Activated CD4-positive, alpha-beta T cell treated with anti-CD3 and anti-CD28 coated beads, Interleukin-2, amount 10 ng/mL, durations not matched to agents 24 days and 14 days (primary cell): ENCODE measurements at places on chromosomes 6 and 20. TPM values are rescaled to one million over a fixed set of nuclear protein-coding genes. Genes with fewer than 3 reads are reported as not detected.

Gene FABP7
- not detected in 2 replicates for total RNA-seq

Gene CSTF1
- 52.2 and 52.5 TPM in 2 replicates for total RNA-seq

Gene ENPP5
- not detected in 2 replicates for total RNA-seq

Gene DNAH8
- total RNA-seq, result 0.02 TPM in 1 of 2 replicates, not detected in the other

Gene CGA
- not detected in 2 replicates for total RNA-seq

Gene NKX2-4
- not detected in 2 replicates for total RNA-seq

Gene GUCA1A
- total RNA-seq, result not detected in 2 replicates

GRCh38 chr20:38844963-38845362 lies 39.5 kb downstream of the PPP1R16B start:
- peaks cover 68% of the 10 kb centered on the region for H3K36me3 ChIP-seq
- H3K4me3 ChIP-seq, result peak overlapping the region; percentile 73
- H3K27ac ChIP-seq, result peak overlapping the region; percentile 95
- H3K27me3 ChIP-seq, result no peaks in the 10 kb centered on the region
- peaks cover 71% of the 10 kb centered on the region for H3K4me1 ChIP-seq

DNA sequence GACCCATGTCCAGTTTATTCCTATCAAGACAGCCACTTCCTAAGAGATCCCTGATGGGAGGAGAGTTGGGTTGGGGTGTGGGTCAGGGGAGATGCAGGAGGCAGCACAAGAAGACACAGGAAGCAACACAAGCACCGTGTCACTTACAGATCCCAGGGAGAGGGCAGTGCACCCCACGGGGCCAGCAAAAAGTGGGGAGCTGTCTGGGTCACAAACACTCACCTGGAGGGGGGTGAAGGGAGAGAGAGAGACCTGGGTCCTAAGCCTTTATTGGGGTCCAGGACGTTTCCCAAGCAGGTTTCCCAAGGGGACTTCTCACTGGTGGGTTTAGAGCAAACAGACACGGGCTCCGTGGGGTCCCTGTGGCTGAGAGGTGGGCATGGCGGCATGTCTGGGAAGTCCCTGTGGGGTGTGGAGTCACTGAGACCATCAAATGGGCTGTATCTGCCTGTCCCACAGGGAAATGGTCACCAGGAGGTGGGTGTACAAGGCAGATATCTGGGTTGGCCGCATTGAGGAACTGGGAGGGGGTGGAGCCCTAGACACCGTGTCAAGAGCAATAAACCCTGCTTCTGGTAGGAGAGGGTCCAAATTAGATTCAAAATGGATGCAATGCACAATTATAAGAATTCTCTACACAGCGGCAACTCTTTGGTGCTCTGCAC lies 1.6 kb upstream of the CD93 start:
- no peak overlapping the region for H3K27ac ChIP-seq
- peaks cover 4% of the 10 kb centered on the region for H3K27me3 ChIP-seq
- DNase-seq, result no peak
- no peak overlapping the region for H3K4me3 ChIP-seq
- H3K36me3 ChIP-seq, result no peaks in the 10 kb centered on the region

DNA sequence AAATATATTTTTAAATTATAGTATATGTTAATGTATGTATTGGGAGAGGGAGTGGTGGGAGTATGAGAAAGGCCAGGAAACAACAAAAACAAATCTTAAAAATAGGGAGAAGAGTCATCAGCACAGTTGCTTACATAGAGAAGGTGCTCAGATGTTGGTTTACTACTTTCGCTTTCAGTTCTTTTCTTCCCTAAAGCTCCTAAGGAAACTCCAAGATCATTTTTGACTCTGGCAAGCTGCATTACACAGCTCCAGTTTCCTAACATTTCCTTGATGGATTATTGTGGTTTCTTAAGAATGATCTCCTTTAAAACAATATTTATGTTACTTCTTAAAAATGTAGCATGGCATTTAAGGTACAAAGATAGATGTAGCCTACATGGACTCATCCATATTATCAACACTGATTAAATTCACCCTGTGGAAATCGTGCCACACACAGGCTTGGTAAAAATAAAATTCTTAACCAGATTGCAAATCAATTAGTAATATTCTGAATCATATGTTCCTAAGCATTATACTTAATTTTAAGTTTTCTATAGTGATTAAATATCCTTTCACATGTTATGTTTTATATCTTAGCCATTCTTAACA lies 118.0 kb upstream of the MAN1A1 start:
- H3K27ac ChIP-seq, result no peak overlapping the region
- peaks cover 24% of the 10 kb centered on the region for H3K36me3 ChIP-seq

DNA sequence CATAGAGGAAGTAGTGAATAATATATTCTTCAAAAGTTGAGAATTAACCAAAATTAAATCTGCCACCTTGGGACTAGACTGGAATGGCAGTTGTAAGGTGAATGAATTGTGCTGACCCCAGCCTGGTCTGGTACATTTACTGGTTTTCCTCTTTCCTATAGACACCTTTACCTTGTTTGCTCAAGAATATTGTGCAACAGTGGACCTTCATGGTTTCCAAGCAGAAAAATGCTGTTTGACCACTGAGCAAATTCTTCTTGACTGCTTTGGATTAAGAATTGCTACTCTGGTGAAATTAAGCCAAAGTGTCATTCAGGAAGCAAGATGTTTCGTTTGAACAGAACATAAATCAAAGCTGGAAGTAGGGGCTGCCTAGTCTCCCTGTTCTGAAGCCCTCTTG lies 156.6 kb upstream of the TAB2 start:
- peaks cover 17% of the 10 kb centered on the region for H3K4me1 ChIP-seq
- no peaks in the 10 kb centered on the region for H3K27me3 ChIP-seq
- no peak overlapping the region for H3K27ac ChIP-seq
- peaks cover 47% of the 10 kb centered on the region for H3K36me3 ChIP-seq
- DNase-seq, result peak; percentile 45

- H3K4me1 ChIP-seq, result no peaks in the 10 kb centered on the region
- no peaks in the 10 kb centered on the region for H3K27me3 ChIP-seq
- H3K36me3 ChIP-seq, result no peaks in the 10 kb centered on the region
- no peak overlapping the region for H3K4me3 ChIP-seq
Measured at GRCh38 chr20:19231359-19232035, 19.1 kb downstream of the SLC24A3 start.

DNA sequence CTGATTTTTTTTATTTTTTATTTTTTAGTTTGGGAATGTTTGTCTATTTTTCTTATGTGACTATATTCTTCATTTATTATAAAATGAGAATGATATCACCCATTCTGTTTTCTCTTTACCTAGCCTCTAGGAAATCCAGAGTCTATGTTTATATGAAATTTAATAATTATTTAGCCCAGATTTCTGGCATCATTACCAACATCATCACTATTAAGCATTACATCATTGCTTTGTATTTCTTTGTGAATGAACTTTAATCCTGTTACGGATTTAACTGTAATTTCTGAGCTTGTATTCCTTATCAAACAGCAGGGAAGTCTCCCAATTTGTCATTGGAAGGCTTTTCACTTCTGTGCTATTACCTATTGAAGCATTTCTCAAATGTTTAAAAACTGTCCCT lies 72.7 kb upstream of the NOX3 start:
- H3K27me3 ChIP-seq, result no peaks in the 10 kb centered on the region
- no peak overlapping the region for H3K4me3 ChIP-seq
- peaks cover 1% of the 10 kb centered on the region for H3K36me3 ChIP-seq

DNA sequence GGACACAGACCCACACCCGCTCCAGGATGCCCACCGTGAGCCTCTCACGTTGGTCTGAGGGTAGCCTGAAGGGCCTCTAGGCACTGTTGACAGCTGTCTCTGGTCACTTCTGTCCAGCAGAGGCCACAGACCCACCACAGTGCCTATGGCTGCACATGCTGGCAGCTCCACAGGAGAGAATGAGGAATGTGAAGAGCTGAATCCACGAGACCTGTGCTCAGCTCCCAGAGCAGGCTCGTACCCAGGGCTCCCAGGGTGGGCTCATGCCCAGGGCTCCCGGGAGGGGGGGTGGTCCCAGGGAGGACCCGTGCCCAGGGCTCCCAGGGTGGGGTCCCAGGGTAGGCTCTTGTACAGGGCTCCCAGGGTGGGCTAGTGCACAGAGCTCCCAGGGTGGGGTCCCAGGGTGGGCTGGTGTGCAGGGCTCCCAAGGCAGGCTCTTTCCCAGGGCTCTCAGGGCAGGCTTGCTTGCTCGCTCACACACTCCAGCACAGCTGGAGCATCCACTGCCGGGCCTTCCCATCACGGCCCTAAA lies 201.0 kb downstream of the SYNDIG1 start:
- no peaks in the 10 kb centered on the region for H3K36me3 ChIP-seq
- DNase-seq, result no peak
- H3K27me3 ChIP-seq, result no peaks in the 10 kb centered on the region
- no peak overlapping the region for H3K27ac ChIP-seq
- H3K4me3 ChIP-seq, result no peak overlapping the region

DNA sequence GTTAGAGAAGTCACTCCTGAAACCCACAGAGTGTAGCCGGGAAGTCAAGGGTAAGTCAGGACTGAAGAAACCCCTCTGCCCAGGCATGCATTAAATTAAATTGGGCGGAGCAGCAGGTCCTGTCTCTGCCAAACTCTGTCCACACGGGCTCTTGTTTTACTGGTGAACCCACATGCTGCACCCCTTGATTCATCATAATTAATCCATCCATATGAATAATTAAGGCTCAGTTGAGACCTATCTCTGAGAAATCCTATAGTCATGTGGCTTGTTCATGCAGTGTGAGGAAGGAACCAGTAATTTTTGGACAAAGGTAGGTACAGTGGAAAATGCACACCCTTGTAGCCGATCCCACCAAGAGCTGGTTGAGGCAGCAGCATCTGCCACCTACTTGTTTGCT lies 43.0 kb downstream of the PXDC1 start:
- no peak overlapping the region for H3K4me3 ChIP-seq
- no peak overlapping the region for H3K27ac ChIP-seq
- no peaks in the 10 kb centered on the region for H3K4me1 ChIP-seq
- H3K36me3 ChIP-seq, result no peaks in the 10 kb centered on the region
- no peak for DNase-seq

- no peaks in the 10 kb centered on the region for H3K4me1 ChIP-seq
- H3K27me3 ChIP-seq, result peaks cover 7% of the 10 kb centered on the region
- DNase-seq, result no peak
- H3K4me3 ChIP-seq, result no peak overlapping the region
- no peak overlapping the region for H3K27ac ChIP-seq
Measured at GRCh38 chr6:167746390-167746907, 80.3 kb upstream of the AFDN start.

DNA sequence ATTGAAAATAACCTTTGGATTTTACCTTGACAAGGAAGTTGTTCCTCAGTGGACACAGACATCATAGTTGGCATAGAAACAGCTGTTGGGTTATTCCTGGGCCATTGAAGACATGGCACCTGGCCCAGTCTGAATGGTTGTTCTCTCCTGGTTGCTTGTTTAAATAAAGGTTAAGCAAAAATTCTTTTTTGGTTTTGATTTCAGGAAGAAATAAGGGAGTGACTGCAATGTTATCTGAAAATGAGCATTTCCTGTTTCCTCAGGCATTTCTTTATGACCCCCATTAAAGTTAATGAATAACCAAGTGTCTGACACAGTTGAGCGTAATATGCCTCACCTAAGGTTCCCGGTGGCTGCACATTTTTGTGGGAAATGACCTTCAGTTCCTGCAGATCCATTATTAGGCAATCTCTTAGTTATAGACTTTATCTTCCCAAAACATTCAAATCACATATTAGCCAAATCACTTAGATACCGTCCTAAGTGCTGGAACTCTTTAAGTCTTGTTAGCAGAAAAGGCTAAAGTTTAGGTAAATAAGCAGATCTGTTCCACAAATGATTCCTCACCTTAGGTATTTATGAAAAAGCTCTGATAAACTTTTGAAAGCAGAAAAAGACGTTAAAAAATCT lies 648.7 kb upstream of the FLRT3 start:
- H3K36me3 ChIP-seq, result no peaks in the 10 kb centered on the region
- H3K4me3 ChIP-seq, result no peak overlapping the region
- no peaks in the 10 kb centered on the region for H3K4me1 ChIP-seq
- H3K27me3 ChIP-seq, result no peaks in the 10 kb centered on the region
- no peak overlapping the region for H3K27ac ChIP-seq

- peaks cover 3% of the 10 kb centered on the region for H3K4me1 ChIP-seq
- no peak for DNase-seq
- H3K4me3 ChIP-seq, result no peak overlapping the region
- H3K27ac ChIP-seq, result no peak overlapping the region
- H3K36me3 ChIP-seq, result no peaks in the 10 kb centered on the region
Measured at GRCh38 chr6:140744659-140745320, 1370.3 kb upstream of the CITED2 start.

DNA sequence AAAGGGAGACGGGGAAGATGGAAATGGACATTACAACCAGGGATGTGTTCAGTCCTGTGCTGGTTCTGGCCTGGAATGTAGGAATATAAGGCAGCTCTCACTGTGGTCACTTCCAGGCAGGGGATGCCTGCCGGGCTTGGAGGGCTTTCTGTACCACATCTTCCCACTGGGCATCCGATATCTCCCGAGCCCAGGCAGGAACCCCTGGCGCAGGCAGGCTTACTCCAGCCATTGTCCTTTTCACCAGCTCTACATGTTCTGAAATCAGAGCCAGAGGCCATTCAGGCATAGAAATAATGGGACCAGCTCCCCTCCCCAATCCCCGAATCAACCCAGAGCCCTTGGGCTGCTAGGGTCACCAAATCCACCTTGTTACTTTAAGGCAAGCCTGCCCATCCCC lies 1.4 kb downstream of the MEA1 start:
- peaks cover 39% of the 10 kb centered on the region for H3K4me1 ChIP-seq
- peak; percentile 65 for DNase-seq
- H3K4me3 ChIP-seq, result peak overlapping the region; percentile 99
- no peaks in the 10 kb centered on the region for H3K27me3 ChIP-seq
- H3K27ac ChIP-seq, result no peak overlapping the region
- peaks cover 54% of the 10 kb centered on the region for H3K36me3 ChIP-seq

GRCh38 chr20:38633577-38634093 lies 32.0 kb downstream of the ARHGAP40 start:
- no peak overlapping the region for H3K27ac ChIP-seq
- peaks cover 8% of the 10 kb centered on the region for H3K4me1 ChIP-seq
- H3K4me3 ChIP-seq, result no peak overlapping the region
- no peaks in the 10 kb centered on the region for H3K36me3 ChIP-seq
- peak; percentile 88 for DNase-seq

DNA sequence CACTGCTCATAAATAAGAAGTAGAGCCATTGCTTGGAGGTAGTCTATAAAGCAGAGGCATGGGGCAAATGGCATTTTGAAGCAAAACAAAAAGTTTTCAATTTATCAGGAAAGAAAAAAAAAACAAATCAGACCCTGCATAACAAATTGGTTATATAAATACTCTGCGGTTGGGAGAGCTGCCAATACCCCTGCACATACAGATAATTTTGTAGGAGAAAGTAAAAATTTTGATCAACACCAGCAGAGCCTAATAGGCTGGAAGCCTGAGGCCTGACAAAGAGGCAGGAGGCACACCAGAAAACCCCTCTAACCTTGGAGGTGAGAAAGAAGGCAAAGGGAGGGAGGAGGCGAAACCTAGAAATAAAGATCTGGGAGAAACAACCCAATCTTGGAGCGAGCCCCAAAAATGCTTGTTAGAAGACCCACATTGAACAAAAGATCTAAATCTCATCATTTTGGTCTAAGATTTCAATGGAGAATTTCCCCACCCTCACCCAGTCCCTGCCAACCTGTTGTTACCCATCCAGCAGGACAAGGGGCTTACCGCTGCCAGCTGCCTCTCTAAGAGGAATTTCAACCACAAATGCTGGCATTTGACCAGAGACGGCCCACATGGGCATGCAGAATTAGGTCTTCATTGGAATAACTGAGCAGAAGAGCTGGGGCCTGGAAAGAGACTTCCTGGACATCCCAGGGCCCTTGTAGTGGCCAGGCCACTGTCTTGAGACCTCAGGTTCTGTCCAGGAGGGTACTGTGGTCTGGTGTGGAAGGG lies 28.4 kb downstream of the FOXA2 start:
- no peak overlapping the region for H3K4me3 ChIP-seq
- H3K27me3 ChIP-seq, result peaks cover 22% of the 10 kb centered on the region
- no peaks in the 10 kb centered on the region for H3K4me1 ChIP-seq
- no peak for DNase-seq
- H3K27ac ChIP-seq, result no peak overlapping the region
